ENCODE measurements at places on chromosomes 12 and 14.

DNA sequence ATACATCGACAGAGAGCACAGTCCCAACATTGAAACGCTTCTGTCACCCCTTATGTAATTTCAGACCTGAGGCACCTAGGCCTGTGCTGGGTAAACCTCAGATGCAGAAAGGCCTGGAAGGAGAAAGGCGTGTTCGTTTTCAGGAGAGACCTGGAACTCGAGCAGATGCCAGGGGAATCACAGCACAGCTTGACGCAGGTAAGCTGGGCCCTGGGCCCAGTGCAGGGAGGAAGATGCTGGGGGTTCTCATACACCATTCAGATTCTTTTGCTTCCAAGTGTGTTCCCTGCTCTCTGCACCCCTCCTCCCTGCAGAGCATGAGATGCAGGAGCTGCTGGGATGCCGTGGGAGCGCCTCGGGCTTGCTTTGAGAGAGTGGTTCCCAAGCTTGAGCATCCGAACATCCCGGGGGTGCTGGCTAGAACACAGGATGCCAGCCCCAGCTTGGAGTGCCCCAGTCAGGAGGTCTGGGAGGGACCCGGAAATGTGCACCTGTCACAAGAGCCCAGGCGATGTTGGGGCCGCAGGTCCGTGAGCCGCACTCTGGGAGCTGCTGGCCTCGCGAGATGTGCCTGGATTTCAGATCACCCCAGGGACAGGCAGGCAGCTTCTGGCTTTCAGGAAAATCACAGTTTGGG is 35.9 kb downstream of the FZD10 start:
- DNase-seq, result no peak

GRCh38 chr12:30144777-30145683 is 361.3 kb upstream of the TMTC1 start:
- DNase-seq, result no peak

DNA sequence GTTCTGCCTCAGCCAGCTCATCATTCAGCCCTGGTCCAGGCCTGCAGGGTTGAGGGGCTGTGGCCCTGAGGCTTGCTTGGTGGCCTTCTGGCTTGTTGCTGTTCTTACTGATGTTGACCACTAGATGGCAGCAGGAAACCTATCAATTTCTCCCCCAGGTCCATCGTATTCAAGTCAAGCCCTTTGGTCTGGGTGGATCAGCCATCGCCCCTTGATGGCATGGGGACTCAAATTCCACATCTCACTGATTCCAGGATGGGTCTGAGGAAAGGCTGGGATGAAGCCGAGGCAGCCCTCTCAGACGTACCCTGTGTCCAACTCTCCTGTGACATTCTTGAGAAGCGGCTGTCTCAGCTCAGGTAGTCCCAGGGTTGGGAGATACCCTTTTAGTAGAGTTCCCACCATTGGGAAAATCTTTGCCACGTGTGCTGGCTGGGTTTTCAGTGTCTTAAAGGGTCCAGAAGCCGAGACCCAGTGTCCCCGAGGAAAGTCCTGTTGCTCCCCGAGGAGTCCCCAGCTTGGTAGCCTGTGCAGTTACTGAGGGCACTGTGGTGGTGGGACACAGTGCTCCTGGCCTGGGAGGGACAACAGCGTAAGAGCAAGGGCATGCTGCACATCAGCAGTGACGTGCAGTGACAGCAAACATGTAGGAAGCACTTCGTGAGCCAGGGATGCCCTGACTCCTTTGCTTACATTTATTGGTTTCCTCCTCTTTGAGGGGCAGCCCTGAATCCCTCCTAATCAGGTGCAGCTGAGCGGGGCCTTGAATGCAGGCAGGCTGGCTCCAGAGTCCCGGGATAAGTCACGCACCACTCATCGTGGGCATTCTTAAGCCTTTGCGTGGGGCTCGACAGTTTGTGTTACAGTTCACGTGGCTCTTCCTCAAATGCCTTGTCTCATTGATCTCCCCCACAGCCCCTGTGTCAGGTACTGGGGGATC is 58.6 kb downstream of the TSPAN9 start:
- DNase-seq, result peak; percentile 67

DNA sequence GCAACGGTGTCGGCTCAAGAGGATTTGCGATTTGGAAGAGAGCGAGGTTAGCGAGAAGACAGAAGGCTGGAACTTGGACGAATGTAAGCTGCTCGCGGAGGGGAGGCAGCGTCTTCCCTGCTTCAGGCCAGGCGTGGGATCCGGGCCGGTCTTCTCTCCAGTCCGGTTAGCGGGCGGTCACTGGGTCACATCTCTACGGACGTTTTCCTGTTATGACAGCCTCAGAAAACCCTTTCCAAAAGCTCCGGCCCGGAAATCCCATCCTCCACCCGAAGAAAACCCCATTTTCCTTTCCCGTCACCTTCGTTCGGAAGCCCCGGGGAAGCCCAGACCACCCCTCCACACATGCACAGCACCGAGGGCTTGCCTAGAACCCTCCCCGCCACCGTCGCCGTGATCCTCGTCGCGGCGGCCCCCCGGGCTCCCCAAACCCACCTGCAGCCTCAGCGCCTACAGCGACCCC is 268 bp downstream of the NDUFB1 start:
- no peak for DNase-seq

DNA sequence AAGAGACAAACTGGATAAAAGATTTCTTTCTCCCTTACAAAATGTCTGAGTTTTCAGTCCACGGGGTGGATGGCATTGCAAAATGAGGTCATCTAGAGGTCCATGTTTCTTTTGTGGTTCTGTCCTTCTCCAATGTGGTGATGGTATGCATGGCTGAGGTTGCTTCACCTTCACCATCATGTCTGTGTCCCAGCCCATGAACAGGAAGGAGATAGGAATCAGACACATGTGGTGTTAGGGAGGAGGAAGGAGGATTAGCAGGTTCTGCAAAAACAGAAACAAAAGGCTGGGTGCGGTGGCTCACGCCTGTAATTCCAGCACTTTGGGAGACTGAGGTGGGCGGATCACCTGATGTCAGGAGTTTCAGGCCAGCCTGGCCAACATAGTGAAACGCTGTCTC is 11.0 kb upstream of the AEBP2 start:
- no peak for DNase-seq

DNA sequence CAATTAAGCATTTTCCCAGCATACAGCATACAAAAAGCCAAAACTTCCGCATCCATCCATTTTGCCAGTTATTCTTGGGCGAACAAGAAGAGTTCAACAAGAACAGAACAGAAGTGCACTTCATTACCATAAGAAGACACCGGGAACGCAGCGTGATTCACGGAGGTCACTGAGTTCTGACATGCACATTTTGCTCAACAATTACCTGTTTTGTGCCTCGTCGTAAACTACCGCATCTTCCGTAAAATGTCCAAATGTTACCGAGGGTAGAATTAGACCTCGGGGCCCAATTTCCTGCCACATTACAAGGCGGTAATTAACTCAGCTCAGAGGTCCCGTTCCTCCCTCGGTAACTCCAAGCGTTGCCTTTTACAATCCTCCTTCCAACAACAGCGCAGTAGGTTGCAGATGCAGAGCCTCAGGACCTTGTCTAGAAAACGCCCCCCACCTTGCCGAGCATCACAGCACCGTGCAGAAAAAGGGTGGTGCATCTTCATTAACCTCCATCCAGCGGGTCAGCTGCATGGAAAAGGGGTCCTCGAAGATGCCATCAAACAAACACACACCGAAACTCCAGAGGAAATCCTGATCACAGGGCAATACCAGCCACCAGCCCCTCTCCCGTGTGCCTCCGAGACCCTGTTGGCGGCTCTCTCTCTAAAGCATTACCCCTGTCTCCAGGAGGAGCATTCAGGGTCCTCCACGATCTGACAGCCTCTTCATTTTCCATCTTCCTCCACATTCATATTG is 125.2 kb downstream of the BCL11B start:
- no peak for DNase-seq

DNA sequence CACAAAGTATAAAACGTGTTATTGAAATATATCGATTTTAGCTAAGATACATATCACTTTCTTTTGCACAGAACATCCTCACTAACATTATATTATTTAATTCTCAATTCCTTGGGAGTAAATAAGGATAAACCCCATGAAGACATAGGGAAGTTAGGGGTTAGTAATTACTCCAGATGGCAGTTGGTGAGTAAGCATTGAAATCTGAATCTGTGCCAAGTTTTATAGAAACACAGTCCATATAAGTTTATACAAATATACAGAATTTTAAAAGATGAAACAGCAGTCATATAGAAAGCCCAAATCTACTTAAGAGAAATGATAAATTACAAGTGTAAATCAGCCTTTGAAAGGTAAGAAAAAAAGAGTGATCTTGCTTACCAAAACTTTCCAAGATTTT is 200.4 kb upstream of the SYT10 start:
- DNase-seq, result no peak

GRCh38 chr14:63342371-63342770 is 23.6 kb upstream of the GPHB5 start:
- no peak for DNase-seq

- DNase-seq, result no peak
These were observed 626.6 kb downstream of the DIO2 start for GRCh38 chr14:79584679-79585078.

GRCh38 chr14:92906823-92907222 is 16.1 kb upstream of the CHGA start:
- no peak for DNase-seq

DNA sequence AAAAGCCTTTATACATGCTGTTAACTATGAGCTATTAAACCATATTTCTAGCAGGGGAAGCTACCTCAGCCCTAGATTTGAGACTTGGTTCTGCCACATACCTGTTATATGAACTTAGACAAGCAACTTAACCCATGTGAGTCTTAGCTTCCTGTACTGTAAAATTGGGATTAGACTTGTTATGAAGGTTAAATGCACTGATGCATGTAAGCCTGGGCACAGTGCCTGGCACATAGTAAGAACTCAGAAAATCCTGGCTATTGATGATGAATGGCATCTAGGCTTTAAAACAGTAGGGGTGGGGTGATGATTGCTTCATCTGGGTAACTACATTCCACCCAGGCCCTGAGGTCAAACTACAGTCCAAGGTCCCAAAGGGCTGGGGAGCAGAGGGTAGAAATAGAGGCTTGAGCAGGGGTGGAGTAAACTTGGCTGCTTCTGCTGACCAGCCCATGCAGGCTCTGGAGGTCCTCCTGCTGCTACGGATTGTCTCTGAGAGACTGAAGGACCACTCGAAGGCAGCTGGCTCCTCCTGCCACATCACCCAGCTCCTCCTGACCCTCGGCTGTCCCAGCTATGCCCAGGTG is 11.3 kb downstream of the ESPL1 start:
- no peak for DNase-seq

DNA sequence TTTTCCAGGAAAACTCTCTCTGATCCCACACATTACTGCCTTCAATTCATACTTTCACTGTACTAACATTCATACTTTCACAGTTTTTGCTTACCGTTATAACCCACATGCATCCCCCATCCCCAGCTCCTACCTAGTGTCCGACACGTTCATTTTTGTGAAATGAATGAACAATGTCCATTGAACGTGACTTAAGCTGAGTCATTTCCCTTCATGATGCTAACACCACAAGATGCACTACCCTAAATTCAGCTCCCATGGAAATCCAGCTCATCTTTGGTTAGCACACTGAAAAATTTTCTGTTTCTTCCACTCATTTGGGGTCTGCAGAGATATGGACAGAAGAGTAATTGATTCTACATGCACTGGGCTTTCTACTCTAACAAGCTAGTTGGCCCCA is 84.7 kb downstream of the GALNT4 start:
- no peak for DNase-seq

GRCh38 chr14:96091149-96091693 is 52.1 kb downstream of the C14orf132 start:
- DNase-seq, result no peak

DNA sequence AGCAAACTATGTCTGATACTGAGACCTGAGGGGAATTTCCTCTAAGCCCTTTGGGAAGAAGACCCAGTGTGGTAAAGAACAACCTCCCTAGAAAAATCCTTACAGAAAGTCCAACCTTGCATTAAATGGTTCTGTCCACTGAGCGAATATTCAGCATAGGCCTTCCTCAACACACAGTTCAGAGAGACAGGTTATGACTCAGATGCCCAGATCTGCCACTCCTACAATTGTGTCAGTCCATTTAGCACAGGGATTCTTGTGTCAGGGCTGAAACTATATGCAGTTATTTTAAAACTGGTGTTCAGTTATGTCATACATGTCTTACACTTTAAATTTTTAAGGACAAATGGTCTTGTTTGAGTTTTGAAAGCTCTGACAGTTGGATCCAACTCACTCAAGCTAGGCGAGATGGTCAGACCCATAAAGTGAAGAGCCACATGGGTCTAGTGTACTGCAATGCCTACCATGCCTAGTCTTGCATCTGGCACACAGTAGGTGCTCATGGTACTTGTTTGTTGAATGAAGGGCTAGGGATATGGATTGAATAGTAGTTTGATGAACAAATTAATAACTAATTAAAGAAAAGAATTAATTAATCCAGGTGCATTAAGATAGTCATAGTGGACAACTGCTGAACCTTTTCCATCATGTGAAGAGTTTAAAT is 207.5 kb upstream of the PWP1 start:
- no peak for DNase-seq

GRCh38 chr12:109054520-109054919 is 2.1 kb downstream of the USP30 start:
- DNase-seq, result no peak

DNA sequence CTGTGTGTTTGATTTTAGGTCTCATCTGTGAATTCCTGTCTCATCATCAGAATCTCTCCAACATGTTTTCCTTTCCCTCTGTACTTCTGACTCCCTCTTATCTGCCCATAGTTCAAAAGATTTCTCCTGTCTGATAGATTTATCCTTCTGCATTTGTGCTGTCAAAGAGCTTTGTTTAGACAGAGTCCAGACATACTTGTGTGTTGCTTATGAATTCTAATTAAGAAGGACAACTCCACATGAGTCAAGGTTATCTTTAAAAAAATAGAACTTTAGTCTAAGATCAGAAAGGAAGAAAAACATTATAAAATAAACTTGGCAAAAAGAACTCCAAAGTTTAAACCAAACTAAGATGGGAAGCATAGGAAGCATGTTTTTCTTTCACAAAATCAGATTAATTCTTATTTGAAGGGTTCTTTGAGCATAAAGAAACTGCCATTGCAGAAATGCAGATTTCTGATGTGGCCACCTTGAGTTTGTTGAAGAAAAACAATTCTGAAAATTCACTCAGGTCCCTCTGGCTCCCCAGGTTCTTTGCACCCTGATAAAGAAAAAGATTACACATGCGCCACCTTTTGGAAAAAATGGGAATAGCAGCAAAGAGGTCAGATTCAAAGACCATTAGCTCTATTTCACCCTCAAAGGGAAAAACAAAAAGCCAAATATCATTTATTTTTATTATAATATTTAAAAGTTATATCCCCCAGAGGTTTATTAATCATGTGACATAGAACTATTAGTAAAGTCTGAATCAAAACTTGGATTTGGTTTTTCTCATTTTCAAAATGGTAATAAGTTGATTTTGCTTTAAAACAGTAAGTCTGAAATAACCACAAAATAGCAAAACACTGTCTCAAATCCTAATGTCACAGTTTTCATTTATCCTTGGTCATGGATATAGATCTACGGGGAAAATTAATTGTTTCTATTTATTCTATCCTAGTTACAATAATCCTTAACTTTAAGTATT is 143.7 kb upstream of the DCN start:
- DNase-seq, result peak; percentile 66

- DNase-seq, result no peak
These were observed 16.0 kb downstream of the AMDHD1 start for GRCh38 chr12:95959107-95959506.
